ENCODE measurements at places on chromosomes 1 and 21. TPM values are rescaled to one million over a fixed set of nuclear protein-coding genes. Genes with fewer than 3 reads are reported as not detected.

- no peak for DNase-seq
Observed at GRCh38 chr1:74714429-74715235, 18.2 kb downstream of the CRYZ start.

GRCh38 chr1:7515175-7515574 is 255.9 kb upstream of the VAMP3 start:
- no peak for DNase-seq

DNA sequence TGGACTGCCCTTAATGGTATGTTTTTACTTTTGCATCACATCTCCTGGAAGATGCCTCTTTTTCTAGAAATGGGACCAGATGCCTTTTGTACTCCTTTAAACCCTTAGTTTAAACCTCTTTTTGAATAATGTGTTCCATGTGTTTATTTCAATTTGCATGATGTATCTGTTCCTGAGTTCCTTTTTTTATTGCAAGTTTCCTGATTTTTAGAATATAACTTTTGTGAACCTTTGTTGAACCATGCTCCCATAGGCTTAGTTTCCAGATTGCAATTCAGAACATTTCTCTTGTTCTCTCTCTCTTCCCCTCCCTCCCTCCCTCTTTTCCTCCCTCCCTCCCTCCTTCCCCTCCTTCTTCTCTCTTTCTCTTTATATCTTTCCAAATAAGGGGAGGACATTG is 81.9 kb downstream of the RGL1 start:
- no peak for DNase-seq

DNA sequence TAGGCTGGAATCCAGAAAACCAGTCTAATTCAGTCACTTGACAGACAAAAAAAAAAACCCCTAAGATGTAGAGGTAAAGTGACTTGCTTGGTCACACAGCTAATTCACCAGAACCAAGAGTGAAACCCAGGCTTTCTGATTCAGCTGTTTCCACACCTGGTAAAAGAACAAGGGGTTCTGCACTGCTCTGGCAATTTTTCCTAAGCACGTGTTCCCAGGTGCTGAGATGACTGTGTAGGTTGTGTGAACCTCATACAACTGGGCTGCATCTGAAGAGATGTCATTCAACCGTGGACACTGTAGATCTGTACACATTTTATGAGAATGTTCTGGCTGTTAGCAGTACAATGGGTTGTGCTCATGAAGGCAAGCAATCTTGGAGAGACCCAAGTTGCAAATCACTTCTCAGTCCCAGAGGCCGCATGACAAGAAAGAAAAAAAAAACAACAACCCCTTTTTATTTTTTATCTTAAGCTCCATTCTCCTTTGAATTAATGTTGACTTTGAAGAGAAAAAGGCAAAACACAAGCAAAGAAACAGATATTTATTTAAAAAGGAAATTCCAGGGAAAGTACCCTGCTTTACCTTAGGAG is 95.4 kb downstream of the INTS7 start:
- no peak for DNase-seq

GRCh38 chr1:30707412-30708360 is 15.7 kb downstream of the MATN1 start:
- peak; percentile 49 for DNase-seq

DNA sequence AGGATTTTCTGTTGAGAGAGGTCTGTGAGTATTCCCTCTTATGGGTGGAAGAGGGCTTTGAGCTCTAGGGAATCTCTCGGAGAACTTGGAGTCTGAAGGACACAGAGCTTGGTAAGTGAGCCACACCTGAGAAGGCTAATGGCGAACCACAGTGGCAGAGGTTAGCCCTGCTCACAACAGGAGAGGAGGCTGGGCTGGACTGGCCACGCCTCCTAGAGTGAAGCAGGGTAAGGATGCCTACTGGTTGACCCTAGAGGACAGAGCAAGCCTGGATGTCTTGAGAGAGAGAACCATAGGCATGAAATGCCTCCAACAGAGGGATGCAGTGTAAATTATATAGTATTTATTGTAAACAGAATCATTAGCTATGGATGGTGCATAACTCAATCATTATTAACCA is 232.6 kb downstream of the PCP4 start:
- DNase-seq: no peak

DNA sequence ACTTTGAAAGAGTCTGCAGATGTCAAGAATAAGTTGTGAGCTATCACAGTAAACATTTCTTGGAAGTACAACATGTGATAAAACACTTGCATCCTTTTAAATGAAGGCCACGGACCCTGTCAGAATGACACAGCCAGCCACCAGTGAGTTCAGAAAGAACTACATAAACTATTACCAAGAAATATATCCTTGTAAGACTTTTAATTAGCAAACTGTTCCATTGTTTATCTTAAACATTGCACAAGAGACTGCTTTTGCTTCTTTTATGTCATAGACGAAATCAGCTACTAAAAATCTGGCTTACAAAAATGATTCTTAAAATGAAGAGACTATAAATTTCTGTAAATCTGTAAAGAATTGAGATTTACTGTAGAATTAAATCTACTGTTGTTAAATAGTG is 17.9 kb downstream of the LRRC7 start:
- no peak for DNase-seq

GRCh38 chr1:8217011-8217711 is 100.8 kb upstream of the SLC45A1 start:
- DNase-seq: no peak

- peak; percentile 36 for DNase-seq
Observed at GRCh38 chr1:20255666-20256065, 35.0 kb upstream of the VWA5B1 start.

Gene AGT
- total RNA-seq: 0.17 TPM

Gene AZIN2
- total RNA-seq: 7.2 TPM

Gene HTR6
- not detected for total RNA-seq

Gene DUSP23
- total RNA-seq: 39.5 TPM

Gene OR2T29
- total RNA-seq: not detected
